ENCODE measurements at places on chromosomes 3 and 15.

DNA sequence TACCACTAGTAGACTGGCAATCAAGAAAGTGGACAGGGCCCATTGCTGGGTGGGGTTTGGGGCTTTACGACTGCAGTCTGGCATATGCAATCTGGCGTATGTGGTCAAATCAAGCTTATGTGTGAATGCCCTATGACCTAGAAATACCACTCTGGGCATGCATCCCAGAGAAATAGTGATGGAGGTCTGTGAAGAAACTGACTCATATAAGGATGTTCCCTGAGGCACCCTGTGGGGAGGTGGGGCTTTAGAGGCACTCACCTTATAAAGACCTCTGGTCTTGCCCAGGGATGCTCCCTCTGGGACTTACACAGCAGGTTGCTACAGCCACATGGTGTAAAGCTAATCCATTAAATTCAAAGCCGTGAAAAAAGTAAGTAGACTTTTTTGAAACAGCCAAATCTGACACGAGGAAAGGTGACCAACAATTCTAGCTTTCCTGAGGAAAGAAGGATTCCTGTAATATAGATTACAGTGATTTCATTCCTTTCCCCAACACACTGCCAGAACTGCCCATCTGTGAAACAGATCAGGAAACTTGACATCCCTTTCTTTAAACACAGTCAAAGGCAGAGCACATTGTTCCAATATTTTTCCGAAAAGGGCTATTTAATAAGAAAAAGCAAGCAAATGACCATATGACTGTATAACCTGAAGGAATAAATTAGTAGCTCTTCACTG is 13.6 kb downstream of the RARRES1 start:
- DNase-seq = no peak

DNA sequence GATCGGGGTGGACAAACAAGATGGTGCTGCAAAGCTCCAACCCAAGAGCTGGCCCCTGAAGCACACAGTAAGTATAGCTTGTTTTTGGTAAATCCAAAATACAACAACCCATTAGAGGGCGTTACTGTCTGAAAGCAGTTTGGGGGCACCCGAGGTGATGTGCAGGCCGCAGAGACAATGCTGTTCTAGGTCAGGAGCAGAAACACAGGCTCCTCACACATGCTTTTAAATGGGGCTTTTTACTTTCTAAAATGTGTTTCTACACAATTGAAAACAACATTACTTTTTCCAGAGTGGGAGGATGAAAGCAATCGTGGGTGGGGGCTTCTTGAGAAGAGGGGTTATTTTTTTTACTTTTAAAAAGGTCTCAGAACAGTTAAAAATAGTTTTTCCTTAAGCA is 1029.3 kb upstream of the CFAP20DC start:
- DNase-seq = no peak

DNA sequence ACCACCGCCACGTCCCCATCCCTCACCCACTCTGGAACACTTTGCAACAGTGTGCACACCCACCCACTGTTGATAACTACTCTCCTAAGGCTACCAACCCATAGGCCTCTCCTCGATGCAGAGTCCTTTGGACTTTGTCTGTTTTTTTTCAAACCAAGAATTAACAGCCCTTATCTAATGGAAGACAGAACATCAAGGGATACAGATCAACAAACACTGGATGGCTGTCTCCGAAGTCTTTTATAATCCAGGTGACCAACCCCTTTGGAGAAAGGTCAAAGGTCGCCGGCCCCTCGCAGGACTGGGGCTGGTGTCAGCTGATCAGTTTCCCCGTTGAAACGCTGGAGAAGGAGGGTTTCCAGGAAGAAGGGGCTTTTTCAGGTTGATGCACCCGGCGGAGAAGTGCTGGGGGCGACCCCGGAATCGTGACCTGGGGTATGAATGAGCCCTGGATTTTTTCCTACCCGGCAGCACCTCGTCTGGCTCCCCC is 532 bp downstream of the B4GALT4 start:
- DNase-seq = peak; percentile 72

DNA sequence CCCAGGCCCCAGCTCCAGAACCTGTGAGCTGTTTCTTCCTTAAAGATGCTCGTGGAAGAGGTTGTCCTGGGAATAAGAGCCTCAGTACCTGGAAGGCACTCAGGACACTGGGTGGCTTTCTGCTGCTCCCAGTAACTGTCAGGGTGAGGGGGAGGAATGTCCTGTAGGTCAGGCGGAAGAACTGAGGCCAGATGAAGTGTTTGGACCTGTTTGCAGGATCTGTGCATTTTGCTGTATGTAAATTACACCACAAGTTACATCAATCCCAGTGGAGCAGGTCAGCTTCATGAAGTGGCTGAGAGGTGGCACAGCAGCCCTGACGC is 27.1 kb downstream of the HDAC11 start:
- no peak for DNase-seq

GRCh38 chr3:69058180-69058946 is 6.2 kb upstream of the TMF1 start:
- no peak for DNase-seq

DNA sequence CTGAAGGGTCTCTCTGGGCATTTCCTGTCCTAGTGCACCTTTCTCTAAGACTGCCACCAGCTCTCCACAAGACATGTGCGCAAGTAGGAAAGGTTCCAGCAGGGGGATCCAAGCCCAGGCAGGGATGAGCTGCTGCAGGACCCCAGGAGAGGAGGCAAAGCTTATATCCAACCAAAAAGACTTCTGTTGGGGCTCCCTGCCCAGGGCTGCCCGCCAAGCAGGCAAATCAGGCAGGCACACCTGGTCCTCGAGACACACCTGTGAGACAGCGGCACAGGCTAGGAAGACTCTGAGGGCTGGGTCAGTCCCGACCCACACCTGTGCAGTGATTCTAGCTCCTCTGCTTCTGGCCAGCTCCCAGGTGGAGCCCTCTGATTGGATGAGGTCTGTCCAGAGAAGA is 80.6 kb downstream of the MYLK start:
- no peak for DNase-seq

GRCh38 chr15:78878356-78878755 is 5.7 kb downstream of the MORF4L1 start:
- no peak for DNase-seq

GRCh38 chr3:13093687-13094086 is 20.5 kb upstream of the IQSEC1 start:
- DNase-seq = no peak

DNA sequence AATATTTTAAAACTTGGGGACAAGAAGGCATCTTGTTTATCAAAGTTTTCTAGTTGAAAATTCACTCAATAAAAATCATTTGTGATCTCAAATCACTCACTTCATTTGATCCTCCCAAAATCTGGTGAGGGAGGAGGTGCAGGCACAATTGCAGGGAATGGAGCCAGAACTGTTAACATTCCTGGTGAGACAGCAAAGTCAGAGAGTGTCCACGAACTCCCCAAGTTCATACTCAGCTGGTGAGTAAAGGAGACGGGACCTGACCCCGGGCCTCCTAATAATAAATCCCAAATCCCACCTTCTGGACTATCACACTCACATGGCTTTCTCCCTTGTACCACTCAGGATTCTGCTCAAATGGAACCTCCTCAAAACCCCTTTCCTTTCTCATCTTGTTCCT is 252.3 kb upstream of the LRTM1 start:
- no peak for DNase-seq

- DNase-seq = no peak
These were observed 29.6 kb upstream of the CEMIP start for GRCh38 chr15:80749589-80749988.

- DNase-seq = no peak
These were observed 573.4 kb downstream of the NAALADL2 start for GRCh38 chr3:175432376-175433025.

- DNase-seq = no peak
These were observed 64.6 kb downstream of the EEFSEC start for GRCh38 chr3:128217702-128218547.

DNA sequence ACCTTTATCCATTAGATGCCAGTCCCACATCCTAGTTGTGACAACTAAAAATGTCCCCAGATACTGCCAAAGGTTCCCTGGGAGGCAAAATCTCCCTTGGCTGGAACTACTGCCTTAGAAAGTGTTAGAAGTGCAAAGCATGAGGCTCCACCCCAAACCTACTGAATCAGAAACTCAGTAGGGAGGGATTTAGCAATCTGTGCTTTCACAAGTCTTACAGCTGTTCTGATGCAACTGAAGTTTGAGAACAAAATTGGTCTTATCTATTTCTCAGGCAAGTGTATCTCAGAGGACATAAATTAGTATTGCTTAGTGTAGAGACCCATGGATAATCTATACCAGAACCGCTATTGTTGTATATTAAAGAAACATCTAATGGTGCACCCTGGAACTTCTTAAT is 70.2 kb downstream of the CLDN1 start:
- DNase-seq = no peak

DNA sequence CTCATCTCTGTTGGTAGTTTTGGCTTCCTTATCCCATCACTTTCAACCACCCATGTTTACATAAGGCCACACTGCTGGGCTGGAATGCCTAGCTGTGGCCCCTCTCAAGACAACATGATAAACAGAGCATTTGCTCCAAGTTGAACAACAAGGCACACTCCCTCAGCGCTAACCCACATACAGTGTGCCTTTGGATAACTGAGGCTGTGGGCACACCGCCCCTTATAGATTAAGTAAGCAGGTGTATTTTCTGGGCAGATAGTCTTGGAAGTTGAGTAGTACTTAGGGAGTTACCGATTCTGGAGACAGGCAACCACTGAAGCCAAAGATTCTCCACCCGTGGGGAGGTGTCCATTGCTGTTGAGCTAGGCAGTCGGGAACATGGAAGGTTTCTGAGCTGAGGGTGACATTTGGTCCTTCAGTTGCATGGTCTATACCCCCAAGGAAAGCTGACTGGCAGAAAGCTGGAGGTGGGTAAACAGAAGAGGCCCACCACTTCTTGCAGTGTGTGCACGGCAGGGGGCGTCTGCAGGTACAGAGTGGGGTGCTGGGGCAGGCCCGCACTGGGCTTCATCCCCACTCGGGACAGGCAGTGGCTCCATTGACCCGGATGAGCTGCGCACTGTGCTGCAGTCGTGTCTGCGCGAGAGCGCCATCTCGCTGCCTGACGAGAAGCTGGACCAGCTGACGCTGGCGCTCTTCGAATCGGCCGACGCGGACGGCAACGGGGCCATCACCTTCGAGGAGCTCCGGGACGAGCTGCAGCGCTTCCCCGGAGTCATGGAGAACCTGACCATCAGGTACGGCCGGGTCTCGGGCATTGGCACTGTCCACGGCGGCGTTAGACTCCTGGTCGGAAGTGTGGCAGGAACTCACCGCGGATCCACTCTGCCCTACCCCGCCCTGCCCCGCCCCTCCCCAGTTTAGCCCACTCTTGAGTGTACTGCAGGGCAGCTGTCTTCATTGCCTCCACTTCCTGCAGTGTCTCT is 16.8 kb downstream of the NOX5 start:
- no peak for DNase-seq

- peak; percentile 61 for DNase-seq
These were observed 29.5 kb downstream of the ABHD2 start for GRCh38 chr15:89117790-89118189.

- no peak for DNase-seq
These were observed 208.7 kb upstream of the ROBO1 start for GRCh38 chr3:79976466-79976865.

GRCh38 chr3:195803289-195803908 is 8.3 kb downstream of the MUC4 start:
- peak; percentile 57 for DNase-seq

DNA sequence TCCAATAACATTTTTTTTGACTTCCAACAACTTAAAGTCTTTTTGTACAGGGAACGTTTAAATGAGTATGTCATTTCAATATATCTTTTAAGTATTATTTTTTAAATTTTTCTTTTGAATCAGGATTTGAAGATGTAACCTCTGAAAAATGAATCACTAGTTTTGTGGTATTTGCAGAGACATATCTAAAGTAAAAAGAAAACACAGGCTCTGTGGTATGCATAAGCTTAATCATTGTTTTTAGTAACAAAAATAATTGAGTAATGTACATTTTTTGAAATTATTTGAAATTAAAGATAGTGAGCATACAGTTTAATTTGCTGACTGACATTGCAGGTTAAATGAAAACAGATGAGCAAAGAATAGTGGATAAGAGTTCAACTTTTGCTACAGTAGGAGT is 531.3 kb downstream of the ROBO1 start:
- no peak for DNase-seq

DNA sequence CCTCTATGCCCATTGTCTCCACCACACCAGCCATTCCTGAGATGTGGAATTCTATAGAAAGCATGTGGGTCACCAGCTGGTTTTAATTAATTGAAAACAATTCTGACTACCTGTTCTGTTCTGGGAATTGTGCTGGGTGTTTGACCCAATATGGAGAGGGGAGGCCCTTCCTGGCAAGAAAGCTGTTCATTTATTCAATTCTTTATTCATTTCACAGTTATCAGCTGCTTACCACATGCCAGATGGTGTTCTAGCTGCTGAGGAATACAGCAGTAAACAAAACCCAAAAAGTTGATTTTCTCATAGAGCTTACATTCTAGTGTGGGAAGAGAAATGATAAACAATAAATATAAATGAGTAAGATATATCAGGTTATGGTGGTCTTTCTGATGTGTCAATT is 296.1 kb upstream of the RASGRP1 start:
- DNase-seq = no peak

DNA sequence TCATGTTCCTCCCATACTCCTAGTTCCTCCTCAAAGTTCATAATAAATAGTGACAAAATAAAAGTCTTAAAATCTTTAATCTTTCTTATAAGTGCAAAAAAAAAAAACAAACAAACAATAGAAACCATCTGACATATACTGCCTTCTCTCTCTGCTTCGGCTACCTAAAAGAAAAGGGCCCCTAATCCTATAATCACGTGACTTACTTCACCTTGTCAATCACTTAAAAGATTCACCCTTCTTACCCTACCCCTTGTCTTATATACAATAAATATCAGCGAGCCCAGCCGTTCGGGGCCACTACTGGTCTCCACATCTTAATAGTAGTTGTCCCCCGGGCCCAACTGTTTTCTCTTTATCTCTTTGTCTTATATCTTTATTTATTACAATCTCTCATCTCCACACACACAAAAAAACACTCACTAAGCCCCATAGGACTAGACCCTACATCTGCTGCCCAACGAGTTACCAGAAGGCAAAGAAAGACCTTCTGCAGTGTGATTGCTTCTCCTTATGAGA is 28.8 kb downstream of the MKRN3 start:
- DNase-seq = no peak

GRCh38 chr3:124587053-124587408 is 143.2 kb upstream of the UMPS start:
- no peak for DNase-seq

DNA sequence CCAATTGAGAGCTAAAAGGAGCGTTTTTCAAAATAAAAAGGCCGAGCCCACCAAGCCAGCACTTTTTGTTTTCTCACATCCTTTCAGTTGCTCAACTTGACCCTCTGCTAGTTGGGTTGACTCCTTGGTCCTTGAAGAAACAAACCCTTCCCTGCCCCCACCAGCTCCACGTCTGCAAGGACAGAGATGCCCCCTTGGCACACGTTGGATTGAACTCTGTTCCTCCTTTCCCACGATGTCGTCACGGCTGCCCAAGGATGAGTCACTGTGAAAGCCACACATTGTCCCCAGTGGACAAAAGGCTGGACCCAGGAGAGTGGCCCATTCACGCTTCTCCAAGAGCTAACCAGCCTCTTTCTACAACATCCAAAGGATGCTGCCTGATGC is 43.0 kb upstream of the SPATA12 start:
- DNase-seq = no peak

- DNase-seq = no peak
These were observed 96.2 kb upstream of the TRPM1 start for GRCh38 chr15:31197497-31198414.
